Suppressor macrophage treated with lipopolysaccharide for 1 hour (primary cell): ENCODE measurements at places on chromosomes 6 and 20.

GRCh38 chr20:63541371-63541770, 4.2 kb upstream of the PTK6 start:
- no peak for DNase-seq

DNA sequence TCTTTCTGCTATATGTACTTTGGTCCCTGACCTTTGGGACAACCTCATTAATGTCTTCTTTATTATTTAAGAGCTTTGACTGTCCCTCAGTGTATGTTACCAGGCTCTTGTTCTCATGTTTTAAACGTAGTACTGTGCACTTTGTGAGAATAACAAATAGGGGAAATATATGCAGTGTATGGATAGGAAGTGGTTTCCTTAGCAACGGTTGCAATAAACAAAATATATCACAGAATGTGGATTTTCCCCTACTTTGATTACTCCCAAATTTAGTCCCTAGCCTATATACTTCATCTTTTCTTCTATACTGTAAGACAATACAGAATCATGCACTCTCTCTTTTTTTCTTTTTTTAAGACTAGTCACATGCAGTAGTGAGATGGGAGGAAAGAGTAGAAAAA, 123.8 kb upstream of the AKIRIN2 start:
- DNase-seq, result peak; percentile 44

GRCh38 chr6:156977527-156978291, 200.5 kb downstream of the ARID1B start:
- peak; percentile 21 for DNase-seq

GRCh38 chr6:43090559-43090956, 14.4 kb downstream of the PTK7 start:
- DNase-seq, result no peak

DNA sequence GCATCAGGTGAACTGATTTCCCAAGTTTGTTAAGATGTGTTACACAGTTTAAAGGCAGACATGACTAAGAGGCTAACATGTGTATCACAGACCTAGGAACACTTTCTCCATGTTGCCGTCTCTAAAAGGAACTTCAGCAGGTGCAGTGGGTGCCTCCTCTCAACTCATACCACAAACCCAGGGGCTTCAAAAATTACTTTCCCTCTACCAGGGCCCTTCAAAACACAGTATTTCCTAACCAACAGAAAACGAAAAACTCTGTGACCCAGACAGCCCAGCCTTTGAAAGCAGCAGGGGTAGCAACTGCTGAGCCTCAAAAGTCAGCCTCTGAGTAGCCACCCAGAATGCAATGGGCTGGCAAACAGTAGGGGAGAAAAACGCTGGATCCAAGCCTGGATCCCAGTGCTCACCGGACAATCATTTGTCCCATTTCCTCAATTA, 28.5 kb downstream of the B4GALT5 start:
- DNase-seq, result no peak

DNA sequence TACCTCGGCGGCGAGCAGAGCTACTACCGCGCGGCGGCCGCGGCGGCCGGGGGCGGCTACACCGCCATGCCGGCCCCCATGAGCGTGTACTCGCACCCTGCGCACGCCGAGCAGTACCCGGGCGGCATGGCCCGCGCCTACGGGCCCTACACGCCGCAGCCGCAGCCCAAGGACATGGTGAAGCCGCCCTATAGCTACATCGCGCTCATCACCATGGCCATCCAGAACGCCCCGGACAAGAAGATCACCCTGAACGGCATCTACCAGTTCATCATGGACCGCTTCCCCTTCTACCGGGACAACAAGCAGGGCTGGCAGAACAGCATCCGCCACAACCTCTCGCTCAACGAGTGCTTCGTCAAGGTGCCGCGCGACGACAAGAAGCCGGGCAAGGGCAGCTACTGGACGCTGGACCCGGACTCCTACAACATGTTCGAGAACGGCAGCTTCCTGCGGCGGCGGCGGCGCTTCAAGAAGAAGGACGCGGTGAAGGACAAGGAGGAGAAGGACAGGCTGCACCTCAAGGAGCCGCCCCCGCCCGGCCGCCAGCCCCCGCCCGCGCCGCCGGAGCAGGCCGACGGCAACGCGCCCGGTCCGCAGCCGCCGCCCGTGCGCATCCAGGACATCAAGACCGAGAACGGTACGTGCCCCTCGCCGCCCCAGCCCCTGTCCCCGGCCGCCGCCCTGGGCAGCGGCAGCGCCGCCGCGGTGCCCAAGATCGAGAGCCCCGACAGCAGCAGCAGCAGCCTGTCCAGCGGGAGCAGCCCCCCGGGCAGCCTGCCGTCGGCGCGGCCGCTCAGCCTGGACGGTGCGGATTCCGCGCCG, 994 bp downstream of the FOXC1 start:
- DNase-seq, result no peak

GRCh38 chr6:157649311-157650260, 173.5 kb upstream of the SNX9 start:
- DNase-seq, result no peak

DNA sequence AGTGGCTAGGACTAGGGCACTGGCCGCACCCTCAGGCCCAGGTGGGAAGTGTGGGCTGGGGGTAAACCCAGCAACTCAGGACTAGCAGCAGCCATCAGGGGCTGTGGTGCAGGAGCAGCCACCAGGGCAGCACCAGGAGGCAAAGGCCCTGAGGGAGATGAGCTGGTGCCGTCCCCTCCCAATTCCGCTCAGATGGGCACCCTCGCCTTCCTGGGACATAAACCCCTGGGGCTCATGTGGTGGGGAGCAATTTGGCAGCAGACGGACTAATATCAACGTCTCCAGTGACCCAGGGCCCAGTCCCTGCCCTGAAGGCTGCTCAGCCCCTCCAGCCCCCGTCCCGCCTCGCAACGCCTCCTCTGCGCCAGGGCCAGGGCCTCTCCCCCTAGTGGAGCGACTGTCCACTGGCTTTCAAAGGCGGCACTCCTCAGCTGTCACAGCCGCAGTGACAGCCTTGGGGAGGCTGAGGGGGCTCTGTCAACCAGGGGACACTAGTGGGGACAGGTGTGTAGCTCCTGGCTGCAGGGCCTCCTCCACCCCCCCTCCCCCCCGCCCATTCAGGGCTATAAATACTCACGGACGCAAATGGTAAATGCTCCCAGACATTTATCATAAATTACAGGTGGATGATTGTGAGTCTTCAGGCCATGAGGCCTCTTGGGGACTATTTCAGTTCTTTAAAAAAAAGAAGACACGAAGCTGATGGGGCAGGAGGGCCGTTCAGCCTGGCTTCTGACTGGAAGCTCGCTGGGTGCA, 349.9 kb downstream of the ZFAND3 start:
- no peak for DNase-seq

- no peak for DNase-seq
These were observed 5.5 kb downstream of the CPXM1 start for GRCh38 chr20:2794866-2795447.

GRCh38 chr6:136950436-136951126, 28.5 kb downstream of the SLC35D3 start:
- no peak for DNase-seq

DNA sequence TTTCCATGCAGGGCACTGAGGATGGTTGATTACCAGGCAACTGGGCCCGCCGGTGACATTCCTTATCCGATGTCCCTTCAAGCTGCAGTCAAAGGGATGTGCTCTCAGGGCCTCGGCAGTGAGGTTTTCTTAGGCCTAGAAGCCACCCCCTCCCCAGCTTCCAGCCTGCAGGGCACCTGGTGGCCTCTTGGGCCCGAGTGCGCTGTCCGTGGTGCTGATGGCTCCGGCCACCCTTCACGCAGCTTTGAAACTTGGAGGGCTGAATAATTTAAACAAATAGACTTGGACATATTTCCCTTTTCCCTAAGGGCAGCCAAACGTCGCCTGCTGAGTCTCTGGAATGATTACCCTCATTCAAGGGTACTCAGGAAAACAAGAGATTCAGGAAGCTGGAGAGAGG, 8.9 kb upstream of the MLN start:
- peak; percentile 83 for DNase-seq

DNA sequence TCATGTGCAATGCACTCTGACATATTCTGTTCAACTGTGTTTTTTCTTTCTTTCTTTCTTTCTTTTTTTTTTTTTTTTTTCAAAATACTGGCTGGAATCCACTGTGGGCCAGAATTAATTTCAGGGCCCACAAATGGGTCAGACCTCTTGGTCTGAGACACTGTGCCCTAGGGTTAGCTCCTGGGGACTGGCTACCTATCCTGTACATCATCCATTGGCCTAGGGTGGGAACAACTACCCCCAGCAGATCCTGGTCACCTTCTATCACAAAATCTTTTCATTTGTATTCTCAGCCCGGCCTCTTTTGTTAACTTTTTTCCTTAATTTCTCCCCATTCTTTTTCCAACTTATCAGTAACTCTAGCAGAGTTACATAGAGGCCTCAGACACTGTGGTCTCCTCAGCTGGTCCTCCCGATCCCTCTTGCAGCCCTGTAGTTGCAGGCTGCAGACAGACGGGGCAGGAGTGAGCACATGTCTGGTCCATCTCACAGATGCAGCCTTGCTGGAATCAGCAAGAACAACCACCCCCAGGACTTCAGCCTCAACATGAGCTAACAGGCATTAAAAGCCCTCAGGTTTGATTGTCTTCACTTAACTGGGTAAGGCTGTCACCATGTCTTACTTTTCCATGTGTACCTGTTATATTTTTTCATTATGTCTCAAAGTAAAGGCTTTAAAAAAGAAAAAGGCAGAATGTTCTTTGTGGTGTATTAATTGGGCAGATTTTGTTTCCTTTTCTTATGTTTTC, 41.3 kb downstream of the TXLNB start:
- peak; percentile 47 for DNase-seq
